Activated T-helper 1 cell treated with Interleukin-2 at 50 U/mL for 16 hours (primary cell): ENCODE measurements at places on chromosomes 16 and 17.

DNA sequence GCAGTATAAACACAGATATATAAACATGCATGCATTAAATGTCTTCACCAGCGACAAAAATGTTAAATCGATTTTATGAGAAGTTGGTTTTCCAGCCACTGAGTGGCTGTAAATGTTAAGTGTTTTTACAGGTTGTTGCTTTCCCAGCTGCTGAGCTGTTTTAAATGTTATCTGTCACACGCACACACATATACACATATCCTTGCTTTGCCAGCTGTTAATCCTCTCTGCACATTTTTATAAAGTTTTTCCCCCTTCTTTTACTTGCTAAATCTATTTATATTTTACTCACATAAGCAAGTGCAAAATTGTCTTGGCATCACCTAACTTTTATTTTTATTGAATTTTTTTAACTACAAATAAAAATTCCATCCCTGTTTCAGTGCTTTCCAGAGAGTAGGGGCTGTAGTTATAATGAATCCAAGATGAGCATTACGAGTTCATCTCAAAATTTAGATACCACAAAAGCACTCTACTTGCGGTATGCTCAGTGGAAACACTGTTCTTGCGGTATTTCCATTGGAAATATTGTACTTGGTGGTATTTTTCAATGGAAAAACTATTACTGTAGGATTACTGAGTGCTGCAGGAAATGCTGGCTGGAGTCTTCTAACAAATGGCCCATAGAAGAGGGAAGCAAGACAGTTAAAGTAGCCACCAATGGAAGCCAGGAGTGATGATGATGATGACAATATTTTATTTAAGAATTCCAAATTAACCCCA lies 124.9 kb upstream of the KCNJ16 start:
- DNase-seq = no peak

GRCh38 chr16:54237-54581 lies 581 bp downstream of the SNRNP25 start:
- DNase-seq = no peak

- no peak for DNase-seq
These were observed 28.9 kb upstream of the CMIP start for GRCh38 chr16:81415751-81416150.

DNA sequence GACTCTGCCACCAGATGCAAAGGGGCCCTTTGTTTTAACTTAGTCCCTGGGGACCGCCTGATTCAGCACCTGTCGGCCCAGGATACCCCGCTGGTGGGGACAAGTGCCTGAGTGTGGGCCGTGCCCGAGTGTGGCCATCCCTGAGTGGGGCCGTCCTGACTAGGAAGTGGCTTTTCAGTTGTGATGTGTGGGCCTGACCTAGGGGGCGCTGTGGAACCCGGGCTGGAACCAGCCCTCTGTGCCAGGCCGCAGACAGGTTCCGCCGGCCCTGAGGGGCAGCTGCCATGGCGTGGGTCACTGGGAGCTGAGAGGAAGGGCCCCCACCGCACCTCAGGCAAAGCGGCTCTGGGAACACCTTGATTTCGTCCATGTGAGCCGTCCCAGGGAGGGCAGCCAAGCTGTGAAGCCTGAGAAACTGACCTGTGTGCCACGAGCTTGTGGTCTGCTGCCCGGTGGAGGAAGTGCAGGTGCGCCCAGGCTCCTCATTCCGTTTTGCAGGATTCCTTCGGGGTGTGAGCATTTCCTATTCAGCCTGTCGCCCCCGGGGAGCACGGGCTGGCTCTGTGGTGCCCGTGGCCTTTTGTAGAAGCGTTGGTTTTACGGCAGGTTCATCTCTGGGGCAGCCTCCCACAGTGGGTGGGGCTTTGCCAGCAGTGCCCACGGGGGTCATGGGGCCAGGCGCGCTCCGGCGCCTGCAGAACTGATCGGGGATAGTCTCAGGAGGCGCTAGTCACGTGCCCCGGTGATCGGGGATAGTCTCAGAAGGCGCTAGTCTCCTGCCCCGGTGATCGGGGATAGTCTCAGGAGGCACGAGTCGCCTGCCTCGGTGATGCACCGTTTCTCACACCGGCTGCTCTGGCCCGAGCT lies 5.3 kb downstream of the RPL13 start:
- peak; percentile 23 for DNase-seq

DNA sequence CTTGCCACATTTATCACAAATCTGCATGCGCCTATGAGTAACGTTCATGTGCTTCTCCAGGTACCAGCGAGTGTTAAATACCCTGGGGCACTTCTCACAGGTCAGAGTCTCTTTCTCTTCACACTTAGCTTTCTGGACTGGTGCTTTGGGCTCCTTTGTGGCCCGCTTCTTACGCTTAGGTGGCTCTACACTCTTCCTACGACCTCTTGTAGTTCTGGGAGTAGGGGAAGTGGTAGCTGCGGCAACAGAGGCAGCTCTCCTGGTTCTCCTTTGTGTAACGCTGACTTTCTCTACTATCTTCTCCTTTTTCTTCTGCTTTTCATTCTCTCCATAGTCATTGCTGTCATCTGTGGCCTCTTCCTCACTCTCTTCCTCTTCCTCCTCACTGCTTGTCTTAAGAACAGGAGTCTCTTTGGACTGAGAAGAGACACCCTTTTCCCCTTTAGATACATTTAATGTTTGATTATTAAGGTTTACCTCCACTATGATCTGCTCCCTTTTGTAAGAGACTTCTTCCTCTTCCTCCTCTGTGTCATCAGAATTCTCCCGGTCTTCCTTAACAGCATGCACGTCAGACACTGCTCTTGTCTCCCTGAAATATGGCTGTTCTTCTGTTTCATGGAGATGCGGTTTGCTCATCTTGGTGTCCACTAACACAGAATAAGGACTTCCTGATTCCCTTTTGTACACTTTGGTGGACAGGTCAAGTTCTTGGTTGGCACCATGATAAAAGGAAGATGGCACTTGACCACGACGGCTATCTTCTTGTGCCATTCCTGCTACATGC lies 45.0 kb downstream of the ZNF652 start:
- DNase-seq = no peak

- no peak for DNase-seq
These were observed 8.8 kb upstream of the LPCAT2 start for GRCh38 chr16:55499951-55500529.

DNA sequence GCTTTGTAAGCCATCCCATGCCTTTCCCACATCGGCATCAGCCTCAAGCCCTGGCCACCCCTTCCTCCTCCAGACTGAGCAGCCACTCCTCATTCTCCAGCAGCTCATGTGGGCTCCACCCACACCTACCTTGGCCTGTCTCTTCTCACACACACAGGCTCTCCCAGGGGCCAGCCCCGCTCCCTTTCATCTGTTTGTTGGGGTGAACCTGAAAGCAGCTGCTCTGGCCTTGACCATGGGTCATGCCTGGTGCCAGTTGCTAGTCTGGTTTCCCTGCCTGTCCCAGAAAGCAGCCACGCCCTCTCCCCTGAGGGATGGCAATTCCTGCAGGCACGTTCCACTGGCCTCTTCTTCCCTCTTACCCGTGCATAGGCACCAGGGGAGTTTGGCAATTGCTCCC lies 11.4 kb upstream of the TMEM238L start:
- DNase-seq = no peak

DNA sequence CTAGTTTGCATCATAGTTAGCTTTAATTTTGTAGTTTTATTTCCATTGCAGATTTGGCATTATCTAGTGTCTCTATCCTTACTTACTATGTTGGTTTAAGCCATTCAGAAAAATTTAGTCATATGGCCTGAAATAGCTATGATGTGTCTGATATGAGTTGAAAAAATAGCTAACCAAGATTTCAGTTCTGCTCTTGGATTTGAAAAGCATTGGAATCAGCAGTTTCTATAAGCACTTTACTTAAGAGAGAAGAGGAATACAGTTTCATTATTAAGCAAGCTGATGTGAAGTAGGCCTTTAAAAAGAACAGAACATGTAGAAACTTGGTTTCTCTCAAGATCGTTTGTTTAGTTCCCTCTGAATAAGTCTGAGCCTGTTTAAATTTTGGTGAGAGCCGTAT lies 25.9 kb downstream of the LPCAT2 start:
- no peak for DNase-seq

DNA sequence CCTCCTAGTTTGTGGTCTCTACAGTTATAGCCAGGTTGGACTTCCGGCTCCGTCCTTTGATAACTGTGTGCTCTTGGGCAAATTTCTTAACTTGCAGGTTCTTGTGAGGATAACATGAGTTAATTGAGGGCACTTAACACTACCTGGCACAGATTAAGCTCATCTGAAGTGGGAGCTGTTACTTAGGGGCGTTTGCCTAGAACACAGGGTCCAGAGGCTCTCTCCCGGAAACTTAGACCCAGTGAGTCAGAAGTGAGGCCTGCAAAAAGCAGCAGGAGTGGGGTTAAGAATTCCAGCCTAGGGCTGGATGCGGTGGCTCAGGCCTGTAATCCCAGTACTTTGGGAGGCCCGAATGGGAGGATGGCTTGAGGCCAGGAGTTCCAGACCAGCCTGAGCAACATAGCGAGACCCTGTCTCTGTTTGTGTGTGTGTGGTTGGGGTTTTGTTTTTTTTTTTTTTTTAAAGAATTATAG lies 1.4 kb downstream of the MVP start:
- DNase-seq = no peak

- DNase-seq = no peak
These were observed 45.8 kb downstream of the TEX2 start for GRCh38 chr17:64217249-64217691.

DNA sequence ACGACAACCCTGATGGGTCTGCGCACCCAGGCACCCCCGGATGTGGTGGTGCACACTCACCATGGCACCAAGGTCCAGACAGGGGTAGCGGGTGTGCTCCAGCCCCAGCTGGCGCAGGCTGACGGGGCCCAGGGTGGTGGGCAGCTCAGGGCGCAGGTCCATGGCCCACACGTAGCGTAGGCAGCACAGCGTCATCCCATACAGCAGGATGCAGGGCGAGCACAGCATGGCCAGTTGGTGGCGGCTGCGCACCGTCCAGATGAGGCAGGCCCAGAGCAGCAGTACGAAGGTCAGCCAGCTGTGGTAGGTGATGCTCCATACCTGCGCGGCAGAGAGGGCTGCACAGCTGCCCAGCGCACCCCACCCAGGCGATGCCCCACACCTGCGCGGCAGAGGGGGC lies 29.8 kb downstream of the CTU2 start:
- DNase-seq = no peak

DNA sequence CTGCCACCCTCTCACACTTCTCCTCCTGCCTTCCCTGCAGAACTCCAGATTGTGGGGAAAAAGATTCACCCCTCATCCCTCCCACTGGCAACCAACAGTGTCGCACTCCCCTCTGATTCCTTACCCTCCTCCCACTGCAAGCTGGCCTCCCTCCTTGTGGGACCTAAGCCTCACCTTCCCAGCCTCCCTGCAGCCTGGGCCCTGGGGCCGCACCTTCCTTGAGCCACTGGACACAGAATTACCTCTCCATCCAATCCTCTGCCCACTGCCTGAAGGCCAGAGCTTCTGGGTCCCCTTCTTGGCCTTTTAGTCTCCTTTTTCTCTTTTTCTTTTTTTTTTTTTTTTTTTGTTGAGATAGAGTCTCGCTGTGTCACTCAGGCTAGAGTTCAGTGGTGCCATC lies 33.9 kb downstream of the NGFR start:
- DNase-seq = no peak

- DNase-seq = no peak
These were observed 1.9 kb upstream of the PLEKHG4 start for GRCh38 chr16:67277294-67277998.

GRCh38 chr17:27996202-27997043 lies 46.1 kb upstream of the NLK start:
- no peak for DNase-seq

DNA sequence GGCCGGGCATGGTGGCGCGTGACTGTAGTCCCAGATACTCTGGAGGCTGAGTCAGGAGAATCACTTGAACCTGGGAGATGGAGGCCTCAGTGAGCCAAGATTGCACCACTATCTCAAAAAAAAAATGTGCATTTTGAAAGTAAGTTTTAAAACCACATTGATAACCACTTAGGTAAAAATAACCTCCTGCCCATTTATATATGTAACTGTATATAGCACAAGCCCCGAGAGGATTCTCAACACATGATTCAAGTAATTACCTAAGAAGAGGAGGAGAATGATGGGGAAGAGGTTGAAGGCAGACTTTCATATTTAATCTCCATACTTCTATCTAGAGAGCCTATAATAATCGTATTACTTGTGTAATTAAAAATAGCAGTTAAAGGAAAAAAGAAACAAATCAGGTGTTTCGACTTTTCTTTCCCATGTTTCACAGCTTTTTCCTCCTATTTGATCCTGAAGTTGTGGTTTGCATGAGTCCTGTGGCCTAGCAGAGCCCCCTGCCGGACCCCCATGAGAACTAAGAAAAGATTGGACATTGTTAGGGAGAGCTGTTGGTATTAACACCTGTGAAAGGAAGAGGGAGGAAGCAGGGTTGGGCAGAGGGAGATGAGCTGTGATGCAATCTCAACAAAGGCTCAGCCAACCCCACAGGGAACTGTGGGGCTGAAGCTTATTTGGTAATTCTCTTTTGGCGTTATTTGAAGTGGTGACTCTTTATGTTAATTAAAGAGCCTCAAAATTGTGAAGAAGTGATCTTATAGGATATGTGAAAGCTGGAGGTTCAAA lies 22.1 kb downstream of the PMFBP1 start:
- DNase-seq = no peak

GRCh38 chr16:19831678-19832077 lies 53.0 kb downstream of the GPRC5B start:
- DNase-seq = no peak

DNA sequence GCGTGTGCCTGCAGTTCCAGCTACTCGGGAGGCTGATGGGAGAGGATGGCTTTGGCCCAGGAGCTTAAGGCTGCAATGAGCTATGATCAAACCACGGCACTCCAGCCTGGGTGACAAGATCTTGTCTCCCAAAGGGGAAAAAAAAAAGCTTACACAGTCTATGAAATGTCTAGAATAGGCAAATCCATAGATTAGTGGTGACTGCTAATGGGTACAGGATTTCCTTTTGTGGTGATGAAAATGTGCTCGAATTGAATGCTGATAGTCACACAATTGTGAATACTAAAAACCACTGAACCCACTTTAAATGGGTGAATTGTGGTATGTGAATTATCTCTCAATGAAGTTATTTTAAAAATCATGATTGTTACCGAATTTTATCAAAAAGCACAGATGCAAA lies 14.9 kb downstream of the USP7 start:
- DNase-seq = no peak

- no peak for DNase-seq
These were observed 113.4 kb upstream of the SEC14L1 start for GRCh38 chr17:77027271-77027889.

GRCh38 chr16:31874366-31875111 lies 932 bp downstream of the ZNF267 start:
- no peak for DNase-seq
